ENCODE measurements at places on chromosomes 2 and 18.
A peak's percentile ranks its signal among the peaks of the same experiment; 100 is the strongest.

DNA sequence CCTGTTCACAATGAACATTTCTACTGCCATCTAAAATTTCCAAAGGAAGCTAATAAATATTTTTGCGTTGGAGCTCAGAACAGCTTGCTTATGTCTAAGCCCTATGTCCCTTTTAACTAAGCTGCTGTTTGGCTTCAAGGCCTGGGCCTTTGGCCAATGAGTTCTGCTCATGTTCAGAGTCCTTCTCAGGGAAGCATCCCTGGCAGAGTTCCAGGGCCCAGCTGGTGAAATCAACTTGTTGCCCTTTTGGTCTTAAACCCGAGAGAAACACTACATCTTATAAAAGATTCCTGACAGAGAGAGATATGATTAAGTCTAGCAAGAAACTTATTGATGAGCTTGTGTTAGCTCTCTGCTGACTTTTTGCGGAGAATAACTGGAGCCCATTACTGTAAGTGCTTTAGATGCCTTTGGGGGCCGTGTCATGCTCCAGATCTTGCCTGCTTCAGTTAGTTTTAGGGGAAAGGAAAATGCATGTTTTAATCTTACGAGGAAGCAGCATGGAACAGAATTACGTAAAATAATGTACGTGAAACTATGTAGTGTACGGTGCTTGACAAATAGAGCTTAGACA is 102.5 kb upstream of the NOSTRIN start:
- DNase-seq, result no peak

GRCh38 chr2:108806371-108807113 is 20.0 kb downstream of the CCDC138 start:
- no peak for DNase-seq

- no peak for DNase-seq
Observed at GRCh38 chr2:19883971-19884720, 17.6 kb downstream of the TTC32 start.

DNA sequence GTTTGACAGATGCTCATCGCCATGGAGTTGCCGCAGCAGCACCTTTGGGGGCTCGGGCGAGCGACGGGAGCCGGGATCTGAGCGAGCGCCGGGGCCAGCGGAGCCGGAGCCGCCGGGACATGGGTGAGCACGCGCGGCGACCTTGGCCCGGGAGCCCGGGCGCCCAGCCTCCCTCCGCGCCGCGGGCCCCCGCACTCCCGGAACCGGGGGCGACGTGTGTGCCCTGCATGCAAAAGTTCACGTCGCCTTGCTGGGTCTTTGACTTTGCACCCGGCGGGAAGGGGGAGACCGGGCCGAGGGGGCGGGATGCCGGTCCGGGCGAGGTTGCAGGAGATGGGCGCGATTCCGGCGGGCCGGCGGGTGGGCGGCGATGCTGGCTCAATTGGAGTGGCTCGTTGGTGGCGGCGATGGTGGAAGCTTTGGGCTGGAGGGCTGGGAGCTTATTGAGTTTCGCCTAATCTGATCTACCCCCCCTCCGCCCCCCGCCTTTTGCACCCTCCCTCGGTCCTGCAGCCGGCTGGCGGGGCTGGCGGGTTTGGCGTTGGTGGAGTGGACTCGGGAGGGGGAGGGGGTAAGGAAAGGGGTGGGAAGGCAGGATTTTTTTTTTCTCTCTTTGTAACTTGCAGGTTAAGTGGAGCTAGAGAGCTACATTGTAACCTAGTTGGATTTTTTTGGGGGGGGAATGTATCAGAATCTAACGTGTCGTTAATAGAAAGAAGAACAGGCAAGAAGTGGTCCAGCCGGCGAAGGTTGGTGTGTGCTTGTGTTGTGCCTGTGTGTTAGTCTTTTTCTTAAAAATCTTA is at the start of gene SETBP1:
TSS of gene SETBP1 (plus strand) at position 616 of the 803 bp plus-strand sequence. CDS start 20,459 bp downstream, outside the sequence.
- DNase-seq, result peak; percentile 40

GRCh38 chr2:86072271-86072858 is 33.3 kb downstream of the POLR1A start:
- DNase-seq, result no peak

DNA sequence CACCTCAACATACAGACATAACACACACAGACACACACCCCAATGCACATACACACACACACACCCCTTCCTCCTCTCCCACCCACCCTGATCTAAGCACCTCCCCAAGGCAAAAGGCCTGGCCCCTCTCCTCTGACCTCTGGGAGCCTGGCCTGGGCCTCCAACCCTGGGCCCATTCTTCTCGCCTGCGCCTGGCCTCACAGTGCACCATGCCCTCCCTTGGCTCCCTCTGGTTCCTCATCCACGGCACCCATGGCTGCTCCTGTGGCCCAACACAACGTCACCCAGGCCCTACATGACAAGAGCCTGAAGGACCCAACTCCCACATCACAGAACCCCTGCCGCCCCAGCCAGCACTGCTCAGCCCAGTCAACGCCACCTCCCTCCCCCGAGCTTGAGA is 281.3 kb downstream of the CELF4 start:
- DNase-seq, result no peak

GRCh38 chr2:74548285-74548899 is 5.3 kb downstream of the LOXL3 start:
- no peak for DNase-seq

GRCh38 chr2:143251681-143252080 is 122.5 kb downstream of the ARHGAP15 start:
- DNase-seq, result no peak

- DNase-seq, result no peak
Observed at GRCh38 chr2:100012561-100012960, 129.8 kb downstream of the AFF3 start.

Data from NCI-H1930 (cell line).